Stimulated activated CD4-positive, alpha-beta T cell treated with anti-CD3 and anti-CD28 coated beads, Interleukin-1b, Interleukin-23, amount 100 ng/mL, for 1 hour (primary cell): ENCODE measurements at places on chromosomes 7 and 10.

GRCh38 chr7:114112806-114113205 is 194.0 kb upstream of the PPP1R3A start:
- DNase-seq: no peak

GRCh38 chr10:30773501-30773900 is 143.9 kb upstream of the LYZL2 start:
- no peak for DNase-seq

- DNase-seq: no peak
Measured at GRCh38 chr7:67267914-67268313, 271.3 kb downstream of the TYW1 start.

DNA sequence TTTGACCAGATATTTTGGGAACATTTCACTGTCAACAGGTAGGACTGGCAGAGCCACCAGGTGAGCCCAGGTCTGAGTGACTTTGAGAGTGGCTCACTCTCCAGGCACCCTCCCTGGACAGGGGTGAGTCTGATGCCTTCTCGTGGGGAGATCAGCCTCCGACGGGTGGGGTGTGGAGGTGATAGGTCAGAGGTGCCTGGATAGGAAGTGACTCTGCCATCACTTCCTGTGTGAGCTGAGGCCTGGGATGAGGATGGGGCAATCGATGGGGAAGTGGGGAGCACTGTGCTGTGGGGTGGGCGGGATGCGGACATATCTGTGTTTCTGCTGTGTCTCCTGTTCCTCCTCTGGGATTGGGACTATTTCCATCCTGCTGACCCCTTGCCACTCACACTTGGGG is 34.6 kb downstream of the IFT22 start:
- DNase-seq: no peak

DNA sequence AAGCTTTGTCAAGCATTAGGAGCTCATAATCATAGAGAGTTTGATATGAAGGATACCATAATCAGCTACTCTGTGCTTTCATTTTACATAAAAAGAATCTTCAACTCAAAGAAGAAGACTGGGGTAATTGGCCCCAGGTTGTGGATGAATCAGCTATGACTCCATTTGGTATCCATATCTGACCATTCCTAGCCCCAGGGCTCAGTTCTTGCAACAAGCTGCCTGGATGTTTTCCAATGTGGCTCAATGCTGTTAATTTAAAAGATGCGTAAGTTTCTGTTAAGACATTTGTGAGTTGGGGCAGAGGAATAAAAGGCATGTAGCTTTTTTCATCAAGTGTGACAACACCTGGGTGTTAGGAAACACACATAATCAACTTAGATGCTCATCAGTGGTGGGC is 951.1 kb downstream of the NRG3 start:
- DNase-seq: no peak

- peak; percentile 81 for DNase-seq
Measured at GRCh38 chr7:140175221-140176121, 1.3 kb downstream of the KDM7A start.

DNA sequence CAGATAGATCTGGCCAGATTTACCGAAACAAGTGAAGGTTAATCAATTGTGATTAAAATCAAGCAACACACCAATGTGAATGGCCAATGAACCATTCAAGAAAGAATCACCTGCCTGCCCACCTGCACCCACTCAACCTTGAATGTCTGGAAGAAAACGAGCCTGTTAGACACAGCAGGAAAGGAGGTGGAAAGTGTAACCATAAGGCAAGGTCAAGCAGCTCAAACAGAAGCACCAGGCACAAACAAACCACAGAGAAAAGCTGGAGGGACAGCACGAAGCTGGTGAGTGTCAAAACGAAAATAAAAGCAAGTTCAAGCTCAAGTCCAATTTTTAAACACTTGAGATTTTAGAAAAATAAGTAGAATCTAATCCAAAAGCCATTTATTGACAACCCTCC is 64.9 kb downstream of the STEAP1B start:
- DNase-seq: no peak

DNA sequence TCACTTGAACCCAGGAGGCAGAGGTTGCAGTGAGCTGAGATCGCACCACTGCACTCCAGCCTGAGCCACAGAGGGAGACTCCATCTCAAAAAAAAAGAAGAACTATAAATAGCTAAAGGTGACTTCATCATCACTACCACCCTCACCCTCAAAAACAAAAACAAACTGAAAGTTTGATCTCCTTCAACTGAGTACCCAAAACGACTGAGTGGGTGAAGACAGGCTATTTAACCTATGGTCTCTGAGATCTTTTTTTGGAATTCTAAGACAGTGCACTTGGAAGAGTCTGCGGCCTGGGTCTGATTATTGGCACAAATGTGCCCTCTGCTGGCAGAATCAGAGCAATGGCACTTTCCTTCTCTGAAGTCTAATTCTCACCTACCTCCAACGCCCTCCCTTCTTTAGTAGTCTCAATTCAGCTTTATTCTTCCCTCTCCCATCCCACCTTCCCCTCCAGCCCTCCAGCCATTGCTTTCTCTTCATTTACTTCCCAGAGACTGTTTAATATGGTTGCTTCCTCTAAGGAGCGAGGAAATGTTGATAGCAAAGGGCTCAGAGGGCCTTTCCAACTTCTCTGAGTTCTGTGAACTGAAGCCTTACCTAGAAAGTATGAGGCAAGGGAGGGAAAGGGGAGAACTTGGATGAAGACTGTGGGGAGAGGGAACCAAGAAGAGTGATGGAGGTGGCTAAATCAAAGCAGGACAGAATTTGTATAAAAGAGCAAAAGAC is 2.9 kb upstream of the MYOZ1 start:
- peak; percentile 12 for DNase-seq

GRCh38 chr7:41104631-41105030 is 598.3 kb downstream of the INHBA start:
- no peak for DNase-seq

- DNase-seq: no peak
Measured at GRCh38 chr7:45699726-45700390, 125.7 kb downstream of the ADCY1 start.

DNA sequence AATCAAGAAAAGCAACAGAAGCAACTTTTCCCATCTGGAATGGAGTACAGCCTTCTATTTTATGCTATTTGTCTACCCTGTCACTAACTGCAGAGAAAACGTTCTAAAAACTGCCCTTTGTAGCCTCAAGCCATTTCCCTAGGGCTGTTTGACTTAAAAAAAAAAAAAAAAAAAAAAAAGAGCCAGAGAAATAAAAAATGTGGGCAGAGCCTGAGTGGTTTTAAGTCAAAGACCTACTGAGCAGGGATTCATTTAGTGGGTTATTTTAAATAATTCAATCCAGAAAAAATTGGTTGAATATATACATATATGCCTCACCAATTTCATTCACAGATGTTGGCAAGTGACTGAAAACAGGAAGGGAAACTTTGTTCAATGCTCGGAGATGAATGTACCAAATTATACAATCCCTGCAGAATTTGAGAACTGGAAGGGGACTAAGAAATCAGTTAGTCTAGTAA is 75.2 kb downstream of the PPP1R3C start:
- no peak for DNase-seq

- DNase-seq: no peak
Measured at GRCh38 chr10:688312-689120, 952 bp downstream of the DIP2C start.

DNA sequence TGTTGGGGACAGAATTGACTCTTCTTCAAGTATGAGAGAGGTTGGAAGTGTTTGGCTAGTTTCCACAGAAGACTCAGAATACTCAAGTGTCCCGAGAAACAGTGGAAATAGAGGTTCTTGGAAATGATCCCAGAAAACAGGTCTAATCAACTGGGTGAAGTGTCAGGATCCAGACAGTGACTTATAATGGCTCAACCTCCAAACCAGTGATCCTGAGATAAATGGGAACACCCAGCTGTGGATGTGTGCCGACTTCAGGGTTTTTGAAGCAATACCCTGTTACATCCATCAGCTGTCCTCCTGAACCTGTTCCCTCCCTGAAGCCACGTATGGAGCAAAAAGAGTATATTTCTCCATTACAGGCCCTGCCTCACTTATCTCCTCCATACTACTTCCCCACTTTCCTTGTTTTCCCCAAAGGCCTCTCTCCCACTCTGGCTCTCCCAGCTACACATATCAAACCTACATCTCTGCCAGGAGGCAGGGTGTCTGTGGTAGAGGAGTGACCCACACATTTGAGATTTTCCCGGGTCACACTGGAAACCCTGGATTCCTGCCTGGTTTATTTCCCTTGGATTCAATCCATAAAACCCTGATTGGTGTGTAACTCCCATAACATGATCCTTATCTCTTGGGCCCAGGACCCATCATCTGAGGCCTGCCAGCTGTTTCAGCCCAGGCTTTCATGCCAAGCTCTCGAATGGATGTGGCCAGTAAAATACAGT is 17.6 kb upstream of the ELOVL3 start:
- DNase-seq: no peak

DNA sequence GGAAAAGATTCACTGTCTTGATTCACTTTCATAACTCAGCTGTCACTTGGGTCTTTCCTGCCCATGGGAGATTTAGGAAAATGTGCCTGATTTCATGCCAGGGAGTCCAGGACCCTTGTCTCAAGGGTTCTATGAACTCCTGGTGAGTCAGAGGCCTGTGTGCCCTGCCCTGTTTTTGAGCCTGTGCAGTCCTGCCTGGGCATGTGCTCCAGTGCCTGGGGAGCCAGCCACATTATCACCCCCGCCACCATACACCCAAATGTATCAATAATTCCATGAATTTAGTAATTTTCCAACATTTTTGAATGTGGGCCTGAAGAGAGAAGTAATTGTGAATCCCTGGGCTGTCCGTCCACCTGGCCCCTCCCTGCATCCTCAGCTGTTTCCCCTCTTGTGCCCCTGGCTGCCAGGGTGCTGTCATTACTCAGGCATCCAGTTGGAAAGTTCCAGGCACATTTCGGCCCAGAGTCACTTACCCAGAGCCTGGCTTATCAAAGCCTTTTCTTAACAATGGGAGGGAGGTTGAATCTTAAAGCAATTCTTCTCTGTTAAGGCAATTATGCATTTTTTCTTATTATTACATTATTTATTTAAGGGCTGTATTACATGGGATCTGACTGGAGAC is 287.8 kb upstream of the CDC14C start:
- no peak for DNase-seq

- no peak for DNase-seq
Measured at GRCh38 chr10:125164421-125164820, 4.1 kb upstream of the CTBP2 start.

- no peak for DNase-seq
Measured at GRCh38 chr10:118983263-118983662, 46.3 kb upstream of the NANOS1 start.

GRCh38 chr7:85285527-85285926 is 98.7 kb upstream of the SEMA3D start:
- DNase-seq: no peak

GRCh38 chr10:33410860-33411234 is 76.4 kb upstream of the NRP1 start:
- no peak for DNase-seq

DNA sequence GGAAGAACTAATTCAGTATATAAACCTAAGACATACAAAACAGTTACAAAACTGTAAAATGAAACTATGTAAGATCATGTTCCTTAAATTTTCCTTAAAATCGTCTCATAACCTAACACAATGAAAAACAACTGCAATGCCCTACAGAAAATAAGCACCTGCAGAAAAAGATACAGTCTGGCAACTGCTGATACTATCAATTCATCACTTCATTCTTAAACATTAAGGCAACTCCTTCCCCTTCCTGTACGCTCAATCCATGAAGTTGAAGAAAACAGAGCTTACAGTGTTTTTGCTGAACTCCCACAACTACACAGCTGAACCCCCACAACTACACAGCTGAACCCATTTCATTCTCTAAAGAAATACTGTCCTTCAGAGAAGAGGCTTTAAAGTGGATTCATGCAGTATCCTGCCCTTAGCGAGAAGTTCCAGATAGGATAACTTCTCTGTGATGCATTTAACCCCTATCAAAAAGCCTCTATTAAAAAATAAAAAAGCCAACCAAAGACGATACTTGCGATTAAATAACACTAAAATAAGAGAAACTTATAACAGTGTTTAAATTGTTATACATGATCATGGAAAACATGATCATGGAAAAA is 50.0 kb downstream of the JMJD1C start:
- no peak for DNase-seq

GRCh38 chr7:3439333-3440030 is 138.4 kb downstream of the SDK1 start:
- DNase-seq: no peak

DNA sequence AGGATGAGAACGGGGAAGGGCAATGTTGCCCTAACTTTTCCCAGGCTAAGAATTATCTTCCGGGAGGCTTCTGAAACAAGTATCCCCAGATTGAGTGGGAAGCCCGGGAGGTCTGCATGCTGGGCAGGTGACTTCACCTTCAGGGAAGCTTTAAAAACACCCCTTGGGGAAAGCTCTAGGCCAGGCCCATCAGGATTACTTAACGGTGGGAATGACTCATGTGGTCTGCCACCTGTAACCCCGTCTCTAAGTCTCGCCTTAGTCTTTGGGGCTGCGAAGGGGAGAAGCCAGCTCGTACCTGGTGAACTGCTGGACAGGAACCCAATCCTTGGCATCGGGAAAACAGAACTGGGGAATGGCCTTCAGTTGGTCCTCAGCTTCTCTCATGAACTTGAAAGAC is 80.1 kb upstream of the MKRN1 start:
- DNase-seq: no peak

GRCh38 chr10:6722616-6723004 is 142.5 kb upstream of the PRKCQ start:
- DNase-seq: no peak

DNA sequence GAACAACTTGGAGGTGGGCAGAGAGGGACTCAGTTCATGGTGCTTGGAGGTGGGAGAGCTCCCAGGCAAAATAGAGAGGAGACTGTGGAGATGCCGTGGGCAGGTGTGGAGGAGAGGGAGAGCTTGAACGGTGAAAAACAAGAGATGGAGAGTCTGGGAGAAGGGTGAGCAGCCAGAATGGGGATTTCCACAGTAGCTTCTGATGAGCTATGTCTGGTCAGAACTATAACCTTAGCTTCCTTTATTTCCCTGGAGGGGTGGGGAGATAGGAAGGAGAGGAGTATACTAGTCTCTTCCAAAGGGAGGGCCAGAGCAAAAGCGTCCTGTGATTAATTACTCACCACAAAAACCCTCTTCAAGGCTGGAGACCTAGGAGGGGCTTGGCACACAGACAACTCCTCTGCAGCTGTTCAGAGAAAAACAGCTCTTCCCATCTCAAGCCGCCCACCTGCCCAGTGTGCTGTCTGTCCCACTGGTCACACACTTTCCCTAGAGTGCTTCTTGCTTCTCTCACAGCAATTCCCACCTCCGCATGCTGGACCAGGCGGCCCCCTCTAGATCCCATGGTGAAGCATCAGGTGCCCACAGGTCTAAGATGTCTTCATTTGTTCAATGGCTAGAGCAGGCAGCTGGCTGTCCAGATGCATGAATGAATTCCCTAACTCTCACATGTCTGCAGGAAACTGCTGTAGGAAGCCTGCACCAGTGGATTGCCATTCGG is 41.9 kb downstream of the TAS2R41 start:
- DNase-seq: no peak

DNA sequence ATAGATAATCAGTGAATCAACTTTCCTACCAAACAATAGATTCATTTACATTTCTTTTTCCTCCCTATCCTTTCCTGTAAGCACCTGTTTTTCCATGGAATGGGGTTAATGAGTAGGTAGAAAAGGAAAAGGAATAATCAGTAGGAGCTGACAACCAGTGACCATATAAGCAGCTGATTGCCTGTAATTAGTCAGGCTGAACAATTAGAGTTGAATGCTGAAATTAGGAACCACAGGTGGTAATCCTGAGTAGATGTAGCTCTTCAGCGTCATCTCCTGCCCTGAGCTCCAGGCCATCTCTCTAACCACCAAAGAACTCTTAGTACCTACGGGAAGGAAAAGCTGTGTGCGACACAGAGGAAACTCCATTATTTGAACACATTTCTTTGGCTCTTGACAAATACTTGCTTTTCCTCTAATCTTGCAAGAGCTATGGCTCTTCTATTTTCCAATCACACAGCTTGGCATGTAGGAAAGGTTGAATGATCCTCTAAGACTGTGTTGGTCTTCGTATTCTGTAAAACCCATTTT is 63.8 kb downstream of the KLHDC10 start:
- DNase-seq: no peak
